Foreskin keratinocyte (primary cell): ENCODE measurements at places on chromosomes 7 and 10. TPM values are rescaled to one million over a fixed set of nuclear protein-coding genes. Genes with fewer than 3 reads are reported as not detected.

Gene CNTNAP2
- 0.11 and 0.17 TPM in 2 replicates for total RNA-seq

Gene POP7
- total RNA-seq = 85.5 and 90.6 TPM in 2 replicates

Gene RABGEF1
- total RNA-seq = 31.7 and 33.5 TPM in 2 replicates

Gene TSC22D4
- total RNA-seq = 37.8 and 44.4 TPM in 2 replicates

Gene ZNF655
- total RNA-seq = 55.1 and 55.8 TPM in 2 replicates

Gene EXOC4
- total RNA-seq = 28.8 and 31.7 TPM in 2 replicates
